ENCODE measurements at places on chromosomes 16 and 17.
A peak's percentile ranks its signal among the peaks of the same experiment; 100 is the strongest.

DNA sequence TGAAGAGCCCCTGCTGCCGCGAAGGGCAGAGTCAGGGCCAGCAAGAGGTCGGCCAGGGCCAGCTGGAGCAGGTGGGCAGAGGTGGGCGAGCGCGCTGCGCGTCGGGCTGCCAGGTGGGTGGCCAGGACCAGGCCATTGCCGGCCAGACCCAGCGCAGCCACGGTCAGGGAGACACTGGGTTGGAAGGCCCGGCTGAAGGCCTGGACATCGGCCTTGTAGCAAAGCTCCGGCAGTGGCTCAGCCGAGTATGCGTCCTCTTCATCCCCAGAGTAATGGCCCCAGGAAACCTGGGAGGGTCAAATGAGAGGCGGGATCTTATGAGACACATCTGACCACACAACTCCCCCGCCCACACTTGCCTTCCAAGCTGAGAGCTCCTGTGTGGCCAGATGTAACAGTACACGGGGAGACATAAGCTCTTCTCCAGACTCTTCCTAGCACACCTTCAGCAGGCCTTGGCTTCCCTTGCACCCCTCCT lies 1.3 kb downstream of the CCR10 start:
- no peak for DNase-seq

GRCh38 chr17:51908841-51909537 lies 249.5 kb downstream of the CA10 start:
- DNase-seq: no peak

GRCh38 chr17:17569691-17570090 lies 21.8 kb downstream of the PEMT start:
- DNase-seq: no peak

DNA sequence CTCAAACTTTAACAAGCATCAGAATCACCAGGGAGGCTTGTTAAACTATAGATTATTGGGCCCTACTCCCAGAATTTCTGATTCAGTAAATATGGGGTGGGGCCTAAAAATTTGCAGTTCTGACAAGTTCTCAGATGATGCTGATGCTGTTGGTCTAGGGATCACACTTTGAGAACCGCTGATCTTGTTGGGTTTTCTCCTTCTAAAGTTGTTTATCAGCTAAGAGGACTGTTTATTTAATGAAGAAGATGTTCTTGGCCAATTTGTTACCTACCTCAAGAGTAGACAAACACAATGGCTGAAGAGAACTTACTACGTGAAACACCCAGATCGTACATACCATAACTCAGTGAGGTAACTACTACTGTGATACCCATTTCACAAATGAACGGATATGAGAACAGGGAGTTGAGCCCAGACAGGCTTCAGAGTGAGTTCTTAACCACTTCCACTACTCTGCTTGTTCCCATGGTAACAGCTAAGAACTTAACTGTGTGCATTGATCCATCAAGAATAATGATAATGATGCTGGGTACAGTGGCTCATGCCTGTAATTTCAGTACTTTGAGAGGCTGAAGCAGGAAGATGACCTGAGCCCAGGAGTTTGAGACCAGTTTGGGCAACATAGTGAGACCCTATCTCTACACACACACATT lies 85.3 kb upstream of the NSRP1 start:
- no peak for DNase-seq

DNA sequence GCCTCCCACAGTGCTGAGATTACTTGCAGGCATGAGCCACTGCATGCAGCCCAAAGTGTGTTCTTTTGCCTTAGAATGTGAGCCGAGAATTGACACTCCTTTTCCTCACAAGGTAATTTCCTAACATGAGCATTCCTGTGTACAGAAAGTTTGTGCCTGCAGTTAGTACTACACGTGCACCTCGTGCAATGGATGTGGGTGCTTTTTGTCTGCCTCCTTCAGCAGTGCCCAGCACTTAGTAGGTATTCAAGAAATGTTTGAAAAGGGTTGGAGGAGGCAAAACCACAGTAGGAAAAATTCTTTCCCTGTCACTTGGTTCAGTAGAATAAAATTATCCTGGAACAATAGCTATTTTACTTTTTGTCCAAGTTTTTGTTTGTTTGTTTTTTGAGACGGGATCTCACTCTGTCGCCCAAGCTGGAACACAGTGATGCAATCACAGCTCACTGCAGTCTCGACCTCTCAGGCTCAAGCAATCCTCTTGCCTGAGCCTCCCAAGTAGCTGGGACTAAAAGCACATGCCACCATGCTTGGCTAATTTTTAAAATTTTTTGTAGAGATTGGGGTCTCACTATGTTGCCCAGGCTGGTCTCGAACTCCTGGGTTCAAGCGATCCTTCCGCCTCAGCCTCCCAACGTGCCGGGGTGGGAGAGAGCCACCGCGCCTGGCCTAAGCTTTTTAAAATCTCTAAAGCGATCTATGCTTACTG lies 2.4 kb downstream of the NDE1 start:
- no peak for DNase-seq

GRCh38 chr16:50448522-50448921 lies 79.7 kb upstream of the BRD7 start:
- no peak for DNase-seq

DNA sequence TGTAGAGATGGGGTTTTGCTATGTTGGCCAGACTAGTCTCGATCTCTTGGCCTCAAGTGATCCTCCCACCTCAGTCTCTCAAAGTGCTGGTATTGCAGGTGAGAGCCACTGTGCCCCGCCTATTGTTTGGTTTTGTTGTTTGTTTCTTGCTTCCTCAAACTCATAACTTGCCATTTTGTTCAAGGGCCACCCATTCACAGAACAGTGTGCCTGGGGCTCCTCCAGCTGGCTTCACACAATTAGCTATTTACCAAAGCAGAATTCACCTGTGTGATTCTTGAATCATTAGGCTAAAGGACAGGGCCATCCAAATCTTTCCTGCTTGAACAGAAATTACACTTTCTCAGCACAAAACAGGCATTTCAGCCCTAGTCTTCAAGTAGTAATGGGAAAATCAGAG lies 7.2 kb downstream of the ABHD15 start:
- DNase-seq: no peak

DNA sequence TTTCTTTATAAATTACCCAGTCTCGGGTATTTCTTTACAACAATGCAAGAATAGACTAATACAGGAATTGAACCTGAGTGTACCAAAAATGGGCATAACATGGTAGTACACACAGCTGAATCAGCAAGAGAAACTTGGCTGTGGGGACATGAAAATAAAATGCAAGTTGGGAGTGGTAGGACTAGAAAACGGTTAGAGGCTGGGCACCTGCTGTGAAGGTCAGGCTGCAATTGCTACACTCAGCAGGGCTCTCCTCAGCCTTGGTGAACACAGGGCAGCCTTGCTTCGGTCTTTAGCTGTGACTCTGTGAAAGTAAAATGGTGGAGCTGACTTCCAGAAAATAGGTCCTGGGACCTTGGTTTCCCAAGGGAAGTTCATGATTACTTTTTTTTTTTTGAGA lies 45.6 kb downstream of the CNGB1 start:
- DNase-seq: no peak

DNA sequence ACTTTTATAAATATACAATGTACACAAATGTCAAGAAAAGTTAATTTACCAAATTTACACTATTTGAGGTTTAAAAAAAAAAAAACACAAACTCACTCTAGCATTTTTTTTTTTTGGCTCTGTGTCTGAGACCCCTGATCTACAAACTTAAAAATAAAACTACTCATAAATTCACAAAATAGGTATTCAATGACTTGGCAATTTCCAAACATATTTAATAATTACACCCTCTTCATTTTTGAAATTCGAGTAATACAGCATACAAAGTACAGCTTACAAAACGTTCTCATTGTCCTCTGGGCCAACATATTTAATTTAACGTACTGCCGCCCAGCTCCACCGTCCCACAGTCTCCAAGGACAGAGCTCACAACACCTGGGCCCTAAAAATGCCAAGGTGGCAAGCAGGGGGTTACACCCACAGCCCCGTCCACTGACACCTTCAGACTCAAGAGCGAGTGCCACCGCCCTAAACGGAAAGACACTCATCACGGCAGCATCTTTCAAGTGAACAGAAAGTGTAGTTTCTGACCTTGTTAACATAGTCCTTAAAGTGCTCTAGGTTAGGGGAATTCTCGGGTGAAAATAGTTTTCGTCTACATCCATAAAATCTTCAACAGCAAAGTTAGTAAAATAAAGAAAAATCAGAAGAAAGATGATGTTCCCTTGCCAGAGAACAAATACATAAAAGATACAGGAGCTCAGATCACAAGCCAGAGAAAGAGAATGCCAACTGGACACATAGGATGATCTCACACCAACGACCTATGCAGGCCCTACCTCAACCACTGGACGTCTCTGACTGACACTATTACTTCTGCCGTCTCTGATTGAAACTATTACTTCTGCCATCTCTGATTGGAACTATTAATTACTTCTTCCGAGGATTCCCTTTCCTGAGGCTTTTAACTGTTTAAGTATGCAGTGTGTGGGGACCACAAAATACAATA lies 4.2 kb downstream of the ADCY9 start:
- DNase-seq: peak; percentile 64

DNA sequence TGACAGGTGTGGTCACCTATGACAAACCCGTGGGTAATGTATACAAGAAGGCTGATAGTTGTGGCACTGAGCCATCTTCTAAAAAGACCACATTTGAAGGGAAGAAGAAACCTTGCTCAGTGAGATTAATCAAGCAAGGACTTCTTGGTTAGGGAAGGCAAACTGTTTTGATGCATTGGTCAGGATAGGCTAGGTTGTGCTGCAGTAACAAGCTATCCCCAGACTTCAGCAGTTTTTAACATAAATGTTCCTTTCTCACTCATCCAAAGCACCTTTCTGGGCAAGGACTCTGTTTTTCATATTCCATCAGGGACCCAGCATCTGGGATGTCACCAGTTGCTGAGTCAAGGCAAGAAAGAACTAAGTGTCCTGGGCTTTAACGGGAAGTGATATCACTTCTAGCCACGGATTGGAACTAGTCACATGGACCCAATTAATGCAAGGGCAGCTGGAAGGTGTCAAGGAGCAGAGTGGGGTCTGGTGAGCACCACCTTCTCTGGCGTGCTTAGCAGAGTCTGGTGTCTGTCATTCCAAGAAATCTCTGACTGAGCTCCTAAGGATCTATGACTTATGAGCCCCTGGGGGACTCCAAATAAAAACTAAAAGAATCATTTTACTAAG lies 52.0 kb upstream of the CCL2 start:
- DNase-seq: no peak

Measured in adipocyte (in vitro differentiated cells).